ENCODE measurements at places on chromosomes 13 and 19.

DNA sequence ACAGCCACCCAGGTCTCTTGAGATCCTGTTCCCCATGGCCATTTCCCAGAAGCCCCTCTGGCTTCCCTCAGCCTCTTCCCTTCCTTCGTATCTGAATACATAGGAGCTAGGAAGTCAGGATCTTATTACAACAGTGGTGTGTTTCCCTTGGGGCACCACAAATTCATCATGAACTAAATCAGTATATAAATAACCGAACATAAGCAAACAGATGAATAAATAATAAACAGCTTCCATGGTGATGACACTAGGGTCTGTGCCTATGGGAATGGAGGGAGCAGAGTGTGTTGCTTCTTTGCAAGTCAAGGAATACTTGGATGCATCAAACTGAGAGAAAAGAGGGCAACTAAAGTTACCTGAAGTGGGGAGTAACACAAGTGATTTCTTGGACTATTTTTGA, 527.6 kb downstream of the LMO7 start:
- DNase-seq, result no peak

DNA sequence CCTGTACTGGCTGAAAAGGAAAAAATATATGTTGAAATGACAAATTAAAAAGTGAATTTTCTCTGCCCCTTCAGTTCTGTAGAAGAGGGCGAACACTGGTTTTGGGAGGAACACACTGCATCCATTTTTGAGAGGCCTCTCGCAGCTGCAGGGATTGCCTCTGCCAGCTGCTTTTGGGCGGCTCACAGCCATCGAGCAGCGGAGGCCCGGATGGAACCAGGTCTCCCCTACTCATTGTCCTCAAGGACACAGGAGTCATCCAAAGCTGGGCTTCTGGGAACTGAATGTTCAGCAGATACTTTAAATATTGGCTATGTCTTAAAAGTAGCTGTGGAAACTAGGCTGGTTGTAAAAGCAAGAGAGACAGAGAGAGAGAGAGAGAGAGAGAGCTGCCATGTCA, 17.1 kb downstream of the RCBTB2 start:
- DNase-seq, result no peak

DNA sequence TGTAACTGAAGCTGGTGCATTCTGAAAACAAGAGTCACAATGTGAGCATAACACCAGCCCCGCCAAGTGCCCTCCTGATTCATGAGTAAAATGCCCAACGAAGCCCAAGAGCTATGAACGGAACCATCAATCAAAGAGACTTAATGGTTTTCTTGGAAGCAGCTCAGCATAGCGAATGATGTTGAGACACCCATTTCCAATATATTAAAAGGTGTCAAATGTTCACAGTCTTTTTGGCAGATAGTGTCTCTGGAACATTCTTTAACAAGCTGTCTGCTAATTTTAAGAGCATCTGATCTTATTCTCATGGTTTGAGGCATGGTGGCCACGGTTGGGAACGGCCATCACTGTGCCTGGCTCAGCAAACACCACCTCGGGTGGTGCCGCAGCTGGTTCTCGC, 133.4 kb upstream of the USP29 start:
- no peak for DNase-seq

DNA sequence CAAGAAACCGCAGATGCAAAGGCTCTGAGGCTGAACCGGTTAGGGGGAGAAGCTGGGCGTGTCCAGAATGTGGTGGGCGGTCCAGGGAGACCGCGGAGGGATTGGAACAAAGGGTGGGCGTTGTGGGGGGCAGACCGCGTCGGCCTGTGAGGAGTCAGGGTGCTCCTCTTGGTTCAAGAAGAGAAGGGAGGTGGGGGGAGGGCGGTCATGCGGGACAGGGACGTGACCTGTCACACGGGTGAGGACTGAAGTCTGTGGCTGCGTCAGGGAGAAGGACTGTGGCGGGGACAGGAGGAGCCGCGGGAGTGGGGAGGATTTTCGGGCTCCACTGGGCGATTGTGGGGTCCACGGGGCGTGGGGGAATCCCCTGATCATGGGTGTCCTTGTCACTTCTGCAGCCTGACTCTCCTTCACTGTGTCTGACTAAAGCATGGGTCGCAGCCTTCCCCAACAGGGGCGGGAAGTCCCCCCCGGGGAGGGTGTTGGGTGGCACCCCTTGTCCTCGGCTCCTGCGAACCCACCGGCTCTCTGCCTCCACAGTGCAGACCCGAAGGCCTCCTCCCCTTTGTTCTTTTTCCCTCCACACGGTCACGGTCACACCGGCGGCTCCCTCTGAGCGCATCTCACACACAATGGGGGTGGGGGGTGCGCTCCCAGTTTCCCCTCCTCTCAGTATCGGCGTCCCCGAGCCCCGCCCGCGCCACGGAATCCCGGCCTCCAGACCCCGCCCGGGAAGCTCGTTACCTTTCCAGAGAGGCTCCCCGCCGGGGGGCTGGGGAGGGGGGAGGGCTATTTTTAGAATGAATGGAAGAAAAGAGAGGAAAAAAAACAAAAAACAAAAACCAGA, 16.4 kb upstream of the KCNN1 start:
- DNase-seq, result no peak

GRCh38 chr19:14135355-14135754, 1.0 kb downstream of the ASF1B start:
- no peak for DNase-seq

GRCh38 chr13:72537395-72537780, 190.0 kb downstream of the MZT1 start:
- no peak for DNase-seq

DNA sequence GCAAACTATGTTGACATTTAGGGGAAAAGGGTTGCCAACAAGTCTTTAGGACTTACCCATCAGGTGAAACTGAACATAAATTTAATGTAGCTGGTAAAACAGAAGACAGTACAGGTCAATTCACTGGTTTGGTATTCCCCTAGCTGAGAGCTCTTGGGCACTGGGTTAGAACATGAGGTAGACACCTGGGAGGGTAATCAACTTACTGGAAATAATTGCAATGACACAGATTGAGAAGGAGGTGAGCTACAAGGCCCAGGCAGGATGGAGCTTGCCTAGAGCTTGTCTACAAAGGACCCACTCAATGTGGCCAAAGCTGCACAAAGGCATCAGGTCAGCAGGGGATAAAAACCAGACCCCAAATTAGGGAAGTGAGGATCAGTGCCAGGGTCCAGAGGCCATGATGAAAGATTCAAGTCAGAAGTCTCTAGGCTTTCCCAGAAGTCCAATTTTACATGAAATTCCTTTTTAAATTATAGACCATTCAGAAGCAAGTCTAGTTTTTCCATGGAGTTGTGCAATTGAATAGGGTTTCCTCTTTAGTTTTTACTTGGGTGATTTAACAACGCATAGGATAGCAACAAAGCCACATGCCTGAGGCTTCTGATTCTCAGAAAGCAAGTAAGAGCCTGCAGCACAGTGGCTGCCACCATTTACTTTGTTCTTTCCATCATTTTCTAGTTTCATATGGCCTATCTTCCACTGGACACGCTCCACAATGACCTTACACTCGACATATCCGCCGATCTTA, 194.0 kb downstream of the NDFIP2 start:
- no peak for DNase-seq

DNA sequence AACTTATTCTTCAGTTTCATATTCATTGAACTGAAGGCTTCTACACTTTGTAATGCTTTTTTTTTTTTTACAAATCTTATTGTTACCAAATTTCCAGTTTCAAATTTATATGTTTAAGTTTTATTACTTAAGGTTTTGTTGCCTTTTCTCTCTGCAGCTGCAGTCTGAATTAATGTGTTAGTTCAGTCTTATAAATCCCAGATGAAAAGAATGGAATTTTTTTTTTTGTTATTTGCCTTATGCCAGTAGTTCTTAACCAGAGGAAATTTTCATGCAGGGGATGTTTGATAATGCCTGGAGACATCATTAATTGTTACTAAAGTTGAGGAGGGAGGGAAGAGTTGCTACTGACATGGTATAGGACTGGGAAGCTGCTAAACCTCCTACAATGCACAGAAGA, 367.9 kb upstream of the SPRY2 start:
- no peak for DNase-seq

DNA sequence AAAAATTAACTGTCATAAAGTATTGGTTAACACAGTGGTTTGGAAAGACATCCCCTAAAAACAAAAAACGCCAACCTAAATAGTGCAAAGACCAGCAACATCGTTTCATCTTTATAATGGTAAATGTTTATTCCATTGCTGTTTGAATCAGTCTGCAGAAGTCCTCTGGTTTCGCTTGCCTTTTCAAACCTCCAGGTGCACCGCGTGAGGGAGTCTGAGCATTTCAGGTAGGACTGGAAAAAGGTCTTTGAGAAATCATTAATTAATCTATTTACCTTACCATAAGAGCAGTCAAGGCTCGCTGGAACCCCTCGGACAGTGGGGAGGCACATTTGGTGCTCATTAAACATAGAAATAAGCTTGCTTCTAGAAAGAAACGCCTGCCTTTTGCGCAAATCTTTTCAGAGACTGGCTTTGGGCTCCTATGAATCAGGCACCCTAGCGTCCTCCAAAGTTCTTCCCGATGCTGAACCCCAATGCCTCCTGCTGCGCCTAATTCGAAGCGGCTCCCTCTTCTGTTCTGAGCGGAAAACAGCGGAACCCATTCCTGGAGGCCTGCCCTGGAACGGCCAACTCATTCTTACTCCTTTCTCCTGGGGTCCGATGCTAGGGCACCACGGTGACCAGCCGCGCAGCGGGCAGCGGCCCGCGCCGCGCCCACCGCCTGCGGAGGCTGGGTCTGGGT, 951 bp upstream of the MTUS2 start:
- no peak for DNase-seq

DNA sequence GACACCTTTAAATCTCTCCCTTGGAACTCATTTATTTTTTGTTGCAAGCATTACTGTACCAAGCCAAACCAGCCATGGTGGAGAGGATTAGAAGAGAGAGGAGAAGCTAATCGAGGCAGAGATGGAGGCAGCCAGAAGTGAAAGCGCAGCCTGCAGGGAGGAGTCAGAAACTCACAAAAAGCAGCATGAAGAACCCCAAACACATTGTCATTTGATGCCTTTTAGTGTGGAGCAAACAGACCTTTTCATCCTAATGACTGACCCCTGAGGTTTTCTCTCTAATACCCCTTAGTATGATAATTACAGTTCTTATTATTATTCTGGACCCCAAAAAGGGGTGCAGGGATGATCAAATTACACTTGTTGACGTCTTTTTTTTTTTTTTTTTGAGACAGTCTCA, 62.5 kb downstream of the TNFRSF19 start:
- DNase-seq, result no peak

GRCh38 chr19:17755977-17756670, 4.8 kb downstream of the FCHO1 start:
- DNase-seq, result no peak

- no peak for DNase-seq
These were observed 86.1 kb upstream of the TUBA3C start for GRCh38 chr13:19267746-19268145.

DNA sequence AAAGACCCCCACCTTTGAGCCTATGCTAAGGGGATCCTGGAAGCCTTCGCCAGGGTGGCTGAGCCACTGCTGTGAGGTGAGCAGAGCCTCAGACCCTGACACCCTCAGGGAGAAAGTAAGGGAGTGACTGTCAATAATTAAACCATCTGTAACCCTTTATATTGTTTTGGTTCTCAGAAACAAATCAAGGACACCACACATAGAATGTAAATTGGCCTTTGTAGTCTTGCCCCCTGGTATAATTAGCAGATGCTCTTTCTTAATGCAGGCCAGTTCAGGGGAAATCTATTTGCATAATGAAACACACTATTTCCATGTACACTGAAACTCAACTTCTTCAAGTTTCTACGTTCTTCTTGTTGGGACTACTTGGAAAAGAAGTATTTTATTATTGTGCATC, 127.7 kb upstream of the EDNRB start:
- DNase-seq, result no peak

- peak; percentile 68 for DNase-seq
These were observed at the start of gene SSBP4 for GRCh38 chr19:18419195-18419698. Gene SSBP4 (plus strand): TSS chr19:18419398. CDS start chr19:18419649, 251 bp downstream.

DNA sequence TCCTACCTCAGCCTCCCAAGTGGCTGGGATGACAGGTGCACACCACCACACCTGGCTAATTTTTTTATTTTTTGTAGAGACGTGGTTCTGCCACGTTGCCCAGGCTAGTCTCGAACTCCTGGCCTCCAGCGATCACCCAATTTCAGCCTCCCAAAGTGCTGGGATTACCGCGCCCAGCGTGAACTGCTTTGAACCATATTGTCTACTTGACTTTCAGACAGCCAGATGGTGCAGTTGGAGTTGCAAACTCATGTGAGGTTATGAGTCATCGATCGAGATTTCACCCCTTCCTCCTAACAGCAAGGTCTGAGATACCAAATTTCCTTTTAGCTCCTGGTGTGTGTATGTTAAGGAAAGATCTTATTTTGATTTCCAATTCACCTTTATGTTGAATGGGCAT, 2.7 kb downstream of the SLC27A1 start:
- DNase-seq, result no peak

DNA sequence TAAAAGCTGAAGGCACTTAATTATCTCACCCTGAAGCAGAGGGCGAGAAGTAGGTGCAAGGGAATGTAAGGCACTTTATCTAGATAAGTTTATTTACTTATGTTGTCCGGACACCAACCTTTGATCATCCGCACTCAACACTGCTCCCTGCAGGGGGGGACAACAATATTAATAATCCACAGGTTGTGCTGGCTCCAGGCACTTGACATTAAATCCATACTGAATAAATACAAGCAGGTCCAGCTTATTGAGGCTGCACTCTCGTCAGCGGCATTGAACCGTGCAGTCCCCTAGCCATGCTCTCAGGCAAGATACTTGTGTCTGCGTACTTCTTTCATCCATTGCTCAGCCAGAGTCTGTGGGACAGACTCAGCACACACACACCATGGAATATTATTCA, 374.5 kb upstream of the NBEA start:
- DNase-seq, result no peak

GRCh38 chr13:37277435-37278144, 172.1 kb upstream of the CSNK1A1L start:
- no peak for DNase-seq

DNA sequence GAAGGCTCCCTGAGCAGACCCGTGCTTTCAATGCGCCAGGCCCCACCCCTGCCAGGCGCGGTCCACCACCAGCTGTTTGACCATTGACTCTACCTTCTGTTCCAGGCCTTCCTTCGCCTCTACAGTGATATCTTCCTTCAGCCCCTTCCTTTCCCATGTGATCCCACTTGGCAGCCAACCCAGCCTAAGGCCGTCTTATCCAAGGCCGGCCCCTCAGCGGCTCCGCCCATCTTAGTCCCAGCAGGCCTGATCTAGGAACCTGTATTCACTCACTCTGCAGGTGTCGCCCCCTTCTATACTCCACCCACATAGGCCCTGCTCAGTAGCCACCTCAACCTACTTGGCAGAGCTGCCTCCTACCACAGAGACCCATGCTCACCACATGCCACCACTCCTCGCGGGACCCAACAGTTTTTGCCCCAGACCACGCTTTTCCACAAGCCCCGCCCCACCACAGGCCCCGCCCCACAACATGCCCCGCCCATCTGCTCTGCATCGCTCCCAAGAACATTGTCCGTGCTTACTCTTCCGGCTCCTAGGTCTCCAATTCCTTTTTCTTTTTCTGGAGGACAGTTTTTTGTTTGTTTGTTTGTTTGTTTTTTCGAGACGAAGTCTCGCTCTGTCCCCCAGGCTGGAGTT, 2.9 kb downstream of the RASIP1 start:
- DNase-seq, result no peak
